Naive thymus-derived CD8-positive, alpha-beta T cell (primary cell): ENCODE measurements at places on chromosomes 6 and 20. TPM values are rescaled to one million over a fixed set of nuclear protein-coding genes. Genes with fewer than 3 reads are reported as not detected.

Gene RUNX2
- 36.7 TPM for total RNA-seq

Gene RAET1G
- not detected for total RNA-seq

DNA sequence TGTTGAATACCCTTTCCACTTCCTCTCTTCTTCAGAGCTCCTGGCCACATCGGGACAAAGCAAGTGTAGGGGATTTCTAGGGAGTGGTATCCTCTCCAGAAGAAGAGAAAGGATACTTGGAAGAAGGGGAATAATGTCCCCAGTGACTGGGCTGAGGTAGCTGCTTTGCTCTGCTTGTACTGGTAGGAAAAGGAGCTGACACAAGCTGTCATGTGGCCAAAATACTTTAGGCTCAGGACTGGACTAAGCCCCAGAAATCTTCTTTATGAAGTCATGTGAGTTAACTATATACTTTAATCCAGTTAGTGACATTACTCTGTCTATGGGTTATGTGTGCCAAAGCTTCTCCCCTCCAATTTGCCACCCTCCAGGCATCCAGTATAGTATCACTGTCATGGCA, 40.5 kb downstream of the AKIRIN2 start:
- DNase-seq = no peak
- H3K27me3 ChIP-seq = no peaks in the 10 kb centered on the region
- no peak overlapping the region for H3K27ac ChIP-seq
- peaks cover 12% of the 10 kb centered on the region for H3K4me1 ChIP-seq
- peaks cover 61% of the 10 kb centered on the region for H3K36me3 ChIP-seq
- no peak overlapping the region for H3K4me3 ChIP-seq

- no peak for DNase-seq
- H3K27me3 ChIP-seq = no peaks in the 10 kb centered on the region
- H3K4me1 ChIP-seq = no peaks in the 10 kb centered on the region
Observed at GRCh38 chr6:101344885-101345284, 48.6 kb upstream of the GRIK2 start.

GRCh38 chr6:115220551-115221159, 840.0 kb downstream of the FRK start:
- H3K4me3 ChIP-seq = no peak overlapping the region
- no peaks in the 10 kb centered on the region for H3K36me3 ChIP-seq
- no peaks in the 10 kb centered on the region for H3K27me3 ChIP-seq
- H3K4me1 ChIP-seq = no peaks in the 10 kb centered on the region
- DNase-seq = no peak

DNA sequence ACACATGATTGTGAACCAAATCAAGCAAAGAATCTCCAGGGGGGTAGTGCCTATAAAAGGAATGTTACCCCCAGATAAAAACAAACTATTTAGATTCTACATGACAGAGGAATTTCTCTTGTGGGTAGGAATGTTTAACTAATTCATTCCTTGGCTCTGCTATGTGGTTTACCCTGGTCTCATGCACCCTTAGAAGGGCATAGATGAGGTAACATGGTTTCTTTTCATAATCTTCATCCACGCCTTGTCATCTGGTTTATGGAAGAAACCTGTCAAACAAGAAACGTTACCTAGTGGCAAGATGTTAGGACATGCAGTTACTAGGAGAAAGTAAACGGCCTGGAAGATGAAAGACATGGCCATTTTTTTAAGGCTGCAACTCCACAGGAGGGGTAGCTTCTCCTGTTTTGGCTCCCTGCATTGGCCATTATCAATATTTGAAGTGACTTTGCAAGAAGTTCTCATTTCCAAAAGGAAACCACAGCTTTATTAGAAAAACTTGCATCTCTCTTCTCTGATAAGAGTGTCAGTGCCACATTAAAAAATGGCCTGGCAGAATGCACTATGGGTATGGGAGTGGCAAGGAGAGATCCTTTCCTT, 45.5 kb downstream of the STX11 start:
- no peak for DNase-seq
- H3K36me3 ChIP-seq = no peaks in the 10 kb centered on the region
- no peak overlapping the region for H3K27ac ChIP-seq
- no peaks in the 10 kb centered on the region for H3K27me3 ChIP-seq
- no peak overlapping the region for H3K4me3 ChIP-seq
- H3K4me1 ChIP-seq = no peaks in the 10 kb centered on the region

DNA sequence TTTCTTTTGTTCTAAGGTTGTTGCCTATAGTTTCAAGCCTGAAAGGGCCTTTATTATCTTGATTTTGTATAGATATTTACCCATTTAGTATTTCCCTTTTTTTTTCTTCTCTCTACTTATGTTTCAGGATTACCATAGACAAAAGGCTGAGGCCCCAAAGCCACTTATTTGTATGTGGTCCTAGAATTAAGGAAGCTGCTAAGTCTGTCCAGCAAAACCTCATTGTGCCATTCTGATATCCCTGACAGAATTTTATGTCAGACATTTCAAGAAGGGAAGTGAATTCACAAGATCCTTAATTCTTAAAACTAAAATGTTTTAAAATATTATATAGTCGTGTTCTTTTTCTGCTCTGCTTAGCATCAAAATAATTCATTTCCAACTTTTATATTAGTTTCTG, 6.9 kb downstream of the HAO1 start:
- H3K36me3 ChIP-seq = no peaks in the 10 kb centered on the region
- DNase-seq = no peak
- no peak overlapping the region for H3K27ac ChIP-seq
- H3K4me3 ChIP-seq = no peak overlapping the region
- H3K27me3 ChIP-seq = peaks cover 4% of the 10 kb centered on the region

GRCh38 chr20:2416541-2417212, 36.0 kb downstream of the TGM6 start:
- H3K4me1 ChIP-seq = no peaks in the 10 kb centered on the region
- no peak overlapping the region for H3K27ac ChIP-seq
- H3K4me3 ChIP-seq = no peak overlapping the region
- H3K36me3 ChIP-seq = no peaks in the 10 kb centered on the region
- peaks cover 23% of the 10 kb centered on the region for H3K27me3 ChIP-seq
- DNase-seq = no peak

DNA sequence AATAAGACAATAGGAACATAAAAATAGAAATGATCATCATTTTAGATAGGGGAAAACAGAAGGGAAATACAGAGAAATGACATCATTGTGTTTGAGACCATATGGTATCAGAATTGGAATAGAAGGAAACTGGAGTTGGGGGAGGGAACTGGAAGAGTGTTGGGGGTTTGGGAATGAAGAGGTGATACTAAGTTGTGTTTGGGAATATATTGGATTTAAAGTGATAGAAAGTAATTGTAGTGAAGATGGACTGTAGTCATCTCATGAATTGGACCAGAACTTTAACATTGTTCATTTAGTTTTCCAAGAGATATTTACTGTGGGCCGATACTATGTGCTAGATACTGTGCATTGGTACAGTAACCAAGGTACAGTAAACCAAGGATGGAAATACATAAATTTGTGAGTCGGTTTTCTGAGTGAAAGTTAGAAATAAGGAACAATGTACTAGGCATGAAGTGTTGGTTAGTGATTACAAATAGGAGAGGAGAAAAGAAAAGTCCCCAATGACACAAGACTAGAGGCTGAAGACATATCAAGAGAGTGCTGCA, 32.3 kb downstream of the KCNQ5 start:
- H3K27me3 ChIP-seq = no peaks in the 10 kb centered on the region
- H3K27ac ChIP-seq = no peak overlapping the region
- DNase-seq = no peak
- H3K36me3 ChIP-seq = peaks cover 2% of the 10 kb centered on the region
- no peak overlapping the region for H3K4me3 ChIP-seq

DNA sequence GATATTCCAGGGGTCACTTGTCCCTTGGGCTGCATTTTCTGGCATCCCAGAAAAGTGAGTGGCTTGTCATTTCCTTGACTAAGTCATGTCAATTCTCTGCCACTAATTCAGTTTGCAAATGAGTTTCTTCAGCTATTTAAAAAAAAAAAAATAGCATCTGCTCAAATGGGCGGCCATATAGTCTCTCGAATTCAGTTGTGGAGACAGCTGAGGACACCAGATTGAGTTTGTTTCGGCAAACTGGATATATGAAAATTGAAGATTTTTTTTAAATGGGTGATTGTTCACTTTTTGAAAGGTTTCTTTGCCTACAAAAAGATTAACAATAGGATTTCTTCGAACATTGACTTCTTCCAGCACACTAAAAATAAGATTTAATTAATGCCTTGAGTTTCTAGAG, 96.3 kb upstream of the TIAM2 start:
- no peak overlapping the region for H3K27ac ChIP-seq
- H3K27me3 ChIP-seq = no peaks in the 10 kb centered on the region
- no peaks in the 10 kb centered on the region for H3K4me1 ChIP-seq
- H3K4me3 ChIP-seq = no peak overlapping the region

DNA sequence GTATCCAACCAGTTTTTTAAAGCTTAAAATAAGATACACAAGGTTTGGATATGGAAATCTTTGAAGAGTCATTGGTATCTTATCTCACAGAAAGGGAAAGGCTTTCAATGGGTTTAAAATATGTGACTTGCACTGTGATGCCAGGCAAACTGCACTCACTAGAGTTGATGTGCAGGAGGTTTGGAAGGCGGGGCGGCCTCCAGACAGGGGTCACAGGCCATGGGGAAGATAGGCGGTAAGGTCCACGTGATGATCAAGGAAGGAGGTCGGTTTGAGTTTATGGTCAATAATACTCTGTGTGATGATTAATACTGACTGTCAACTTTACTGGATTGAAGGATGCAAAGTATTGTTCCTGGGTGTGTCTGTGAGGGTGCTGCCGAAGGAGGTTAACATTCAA, 9.5 kb upstream of the RAMACL start:
- H3K27me3 ChIP-seq = peaks cover 3% of the 10 kb centered on the region
- DNase-seq = no peak
- no peak overlapping the region for H3K27ac ChIP-seq
- H3K36me3 ChIP-seq = no peaks in the 10 kb centered on the region

- H3K4me3 ChIP-seq = no peak overlapping the region
- no peak overlapping the region for H3K27ac ChIP-seq
- H3K36me3 ChIP-seq = no peaks in the 10 kb centered on the region
- H3K27me3 ChIP-seq = peaks cover 34% of the 10 kb centered on the region
- no peaks in the 10 kb centered on the region for H3K4me1 ChIP-seq
Observed at GRCh38 chr20:9838035-9838377, 870 bp downstream of the PAK5 start.

DNA sequence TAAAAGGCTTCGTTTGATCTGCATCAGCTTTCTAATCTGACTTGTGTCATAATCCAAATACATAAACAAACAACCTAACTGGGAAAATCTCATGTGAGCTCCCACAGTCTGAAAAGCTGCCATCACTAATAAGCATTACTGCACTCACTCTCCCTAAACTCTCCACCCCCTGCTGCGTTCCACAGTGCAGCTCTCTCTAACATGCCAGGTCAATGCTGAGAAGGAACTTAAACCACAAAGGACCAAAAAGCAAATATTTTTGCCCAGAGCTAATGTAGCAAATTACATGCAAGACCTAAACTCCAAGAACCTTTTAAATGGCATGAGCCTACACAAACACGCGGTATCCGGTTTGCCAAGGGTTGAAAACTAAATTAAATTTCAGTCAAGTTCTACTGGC, 542.3 kb upstream of the JARID2 start:
- no peak for DNase-seq
- no peak overlapping the region for H3K27ac ChIP-seq
- H3K4me1 ChIP-seq = no peaks in the 10 kb centered on the region
- H3K27me3 ChIP-seq = no peaks in the 10 kb centered on the region
- H3K4me3 ChIP-seq = no peak overlapping the region
- H3K36me3 ChIP-seq = no peaks in the 10 kb centered on the region

GRCh38 chr6:160899671-160900430, 91.7 kb upstream of the MAP3K4 start:
- H3K4me1 ChIP-seq = no peaks in the 10 kb centered on the region
- H3K27me3 ChIP-seq = peaks cover 18% of the 10 kb centered on the region
- H3K4me3 ChIP-seq = no peak overlapping the region
- no peak for DNase-seq

DNA sequence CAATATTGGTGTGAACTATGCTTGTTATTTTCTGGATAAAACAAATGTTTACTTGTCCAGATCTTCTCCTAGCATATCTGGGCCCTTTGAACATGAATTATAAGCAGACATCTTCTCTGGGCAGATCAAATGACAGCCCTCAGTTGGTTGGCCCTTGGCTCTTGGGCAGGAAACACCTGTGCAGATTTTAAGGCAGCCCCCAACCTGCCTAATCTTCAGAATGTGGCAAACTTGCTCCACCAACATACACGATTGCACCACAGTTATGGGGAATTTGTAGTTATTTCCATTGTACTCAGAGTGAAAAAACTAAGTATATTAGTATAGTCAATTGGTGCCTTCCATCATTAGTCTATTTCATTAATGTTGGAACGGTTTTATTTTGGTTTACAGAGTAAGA, 94.9 kb upstream of the KCNK16 start:
- no peaks in the 10 kb centered on the region for H3K4me1 ChIP-seq
- no peak for DNase-seq
- no peak overlapping the region for H3K4me3 ChIP-seq
- H3K27me3 ChIP-seq = peaks cover 5% of the 10 kb centered on the region
- H3K27ac ChIP-seq = no peak overlapping the region

DNA sequence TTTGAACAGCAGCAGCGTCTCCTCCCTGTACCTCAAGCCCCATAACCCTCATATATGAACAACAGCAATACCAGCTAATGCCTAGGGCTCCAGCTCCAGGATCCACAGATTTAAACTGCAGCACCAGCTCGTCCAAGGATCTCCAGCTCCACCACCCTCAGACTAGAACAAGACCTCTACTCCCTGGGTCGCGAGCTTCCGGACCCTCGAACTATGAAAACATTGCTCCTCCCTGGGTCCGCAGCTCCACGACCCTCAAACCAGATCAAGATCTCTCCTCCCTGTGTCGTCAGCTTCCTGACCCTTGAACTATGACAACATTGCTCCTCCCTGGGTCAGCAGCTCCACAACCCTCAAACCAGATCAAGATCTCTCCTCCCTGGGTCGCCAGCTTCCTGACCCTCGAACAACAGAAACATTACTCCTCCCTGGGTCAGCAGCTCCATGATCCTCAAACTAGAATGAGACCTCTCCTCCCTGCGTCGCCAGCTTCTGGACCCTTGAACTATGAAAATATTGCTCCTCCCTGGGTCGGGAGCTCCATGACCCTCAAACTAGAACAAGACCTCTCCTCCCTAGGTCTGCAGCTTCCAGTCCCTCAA, 339.0 kb upstream of the SULF2 start:
- H3K27ac ChIP-seq = no peak overlapping the region
- no peak for DNase-seq
- H3K27me3 ChIP-seq = peaks cover 3% of the 10 kb centered on the region
- peaks cover 2% of the 10 kb centered on the region for H3K4me1 ChIP-seq
